K562 (cell line): ENCODE measurements at places on chromosomes 6 and 20. TPM values are rescaled to one million over a fixed set of nuclear protein-coding genes. Genes with fewer than 3 reads are reported as not detected.

GRCh38 chr6:138689849-138690248 is 83.7 kb upstream of the CCDC28A start:
- no peak overlapping the region for H3K4me3 ChIP-seq
- no peak overlapping the region for H3K27ac ChIP-seq
- peaks cover 46% of the 10 kb centered on the region for H3K27me3 ChIP-seq
- H3K4me1 ChIP-seq: no peaks in the 10 kb centered on the region
- DNase-seq: no peak

- no peaks in the 10 kb centered on the region for H3K27me3 ChIP-seq
- H3K36me3 ChIP-seq: no peaks in the 10 kb centered on the region
- DNase-seq: no peak
- H3K4me1 ChIP-seq: no peaks in the 10 kb centered on the region
Measured at GRCh38 chr6:50591135-50591534, 122.2 kb upstream of the TFAP2D start.

The CITED2 gene
- 80.9 and 86.1 TPM in 2 replicates for total RNA-seq

The TNF gene
- 0.36 and 0.40 TPM in 2 replicates for total RNA-seq

DNA sequence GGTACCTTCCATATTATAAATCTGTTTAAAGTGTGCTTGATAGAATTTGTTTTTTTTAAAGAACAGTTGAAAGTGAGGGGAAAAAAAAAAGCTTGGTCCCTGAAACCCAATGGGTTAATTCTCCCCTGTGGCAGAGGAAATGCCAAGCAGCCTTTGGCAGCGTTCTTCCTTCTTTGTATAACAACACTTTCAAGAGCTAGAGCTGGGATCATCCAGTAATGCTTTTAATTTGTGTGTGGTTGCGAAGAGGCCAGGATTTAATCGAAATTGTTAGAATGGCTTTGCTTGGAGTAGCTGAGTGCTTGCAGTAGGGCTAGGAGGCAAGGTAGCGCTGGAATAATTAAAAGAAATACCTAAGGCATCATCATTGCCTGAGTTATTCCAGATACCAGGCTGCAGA is 692.0 kb downstream of the DHX35 start:
- no peaks in the 10 kb centered on the region for H3K27me3 ChIP-seq
- DNase-seq: no peak
- H3K4me3 ChIP-seq: no peak overlapping the region
- H3K4me1 ChIP-seq: no peaks in the 10 kb centered on the region
- no peaks in the 10 kb centered on the region for H3K36me3 ChIP-seq
- no peak overlapping the region for H3K27ac ChIP-seq

- H3K27me3 ChIP-seq: peaks cover 18% of the 10 kb centered on the region; the same call in 1 of the 2 replicates
- no peak overlapping the region for H3K27ac ChIP-seq
- H3K36me3 ChIP-seq: no peaks in the 10 kb centered on the region
- no peak overlapping the region for H3K4me3 ChIP-seq
Measured at GRCh38 chr6:149242883-149243282, 74.6 kb upstream of the TAB2 start.

The CCR6 gene
- not detected in 2 replicates for total RNA-seq

The PRDM1 gene
- 0.67 and 0.86 TPM in 2 replicates for total RNA-seq

DNA sequence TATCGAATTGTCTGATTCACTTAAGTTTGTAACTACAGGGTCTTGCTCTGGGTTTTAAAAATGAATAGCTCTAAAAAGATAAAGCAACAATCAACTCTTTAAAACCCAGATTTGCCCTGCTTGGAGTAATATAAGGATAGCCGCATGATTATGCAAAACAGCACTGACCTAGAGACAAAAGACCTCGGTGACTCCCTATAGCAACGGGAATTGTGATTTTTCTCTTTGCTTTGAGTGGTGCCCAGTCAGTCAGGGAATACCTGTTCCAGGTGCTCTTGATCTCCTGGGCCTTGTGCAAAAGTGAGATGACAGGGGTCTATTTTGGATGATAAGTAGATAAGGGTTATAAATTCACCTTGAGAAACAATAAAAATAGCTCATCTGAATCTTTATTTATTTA is 336.3 kb upstream of the NOX3 start:
- no peak overlapping the region for H3K4me3 ChIP-seq
- H3K36me3 ChIP-seq: no peaks in the 10 kb centered on the region
- no peak overlapping the region for H3K27ac ChIP-seq
- DNase-seq: no peak

The TAAR2 gene
- total RNA-seq: not detected in 2 replicates

The DEFB116 gene
- not detected in 2 replicates for total RNA-seq

DNA sequence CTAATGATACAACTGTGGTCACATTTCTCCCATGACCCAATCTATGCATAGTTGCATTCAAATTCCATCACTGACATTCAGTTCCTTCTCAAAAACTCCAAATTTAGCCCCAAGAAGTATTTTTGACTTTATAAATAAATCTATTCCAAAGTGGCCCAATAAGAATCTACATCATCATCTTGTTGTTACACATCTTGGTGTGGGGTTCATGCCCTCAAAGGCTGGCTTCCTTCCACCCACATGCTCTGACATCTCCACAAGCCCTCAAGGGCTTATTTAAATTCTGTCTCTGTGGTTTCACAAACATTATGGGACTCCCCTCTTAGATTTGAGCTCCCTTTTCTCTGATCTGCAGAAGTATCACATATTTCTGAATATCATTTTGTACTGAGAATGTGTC is 585.3 kb upstream of the BTBD3 start:
- DNase-seq: no peak
- no peak overlapping the region for H3K27ac ChIP-seq

DNA sequence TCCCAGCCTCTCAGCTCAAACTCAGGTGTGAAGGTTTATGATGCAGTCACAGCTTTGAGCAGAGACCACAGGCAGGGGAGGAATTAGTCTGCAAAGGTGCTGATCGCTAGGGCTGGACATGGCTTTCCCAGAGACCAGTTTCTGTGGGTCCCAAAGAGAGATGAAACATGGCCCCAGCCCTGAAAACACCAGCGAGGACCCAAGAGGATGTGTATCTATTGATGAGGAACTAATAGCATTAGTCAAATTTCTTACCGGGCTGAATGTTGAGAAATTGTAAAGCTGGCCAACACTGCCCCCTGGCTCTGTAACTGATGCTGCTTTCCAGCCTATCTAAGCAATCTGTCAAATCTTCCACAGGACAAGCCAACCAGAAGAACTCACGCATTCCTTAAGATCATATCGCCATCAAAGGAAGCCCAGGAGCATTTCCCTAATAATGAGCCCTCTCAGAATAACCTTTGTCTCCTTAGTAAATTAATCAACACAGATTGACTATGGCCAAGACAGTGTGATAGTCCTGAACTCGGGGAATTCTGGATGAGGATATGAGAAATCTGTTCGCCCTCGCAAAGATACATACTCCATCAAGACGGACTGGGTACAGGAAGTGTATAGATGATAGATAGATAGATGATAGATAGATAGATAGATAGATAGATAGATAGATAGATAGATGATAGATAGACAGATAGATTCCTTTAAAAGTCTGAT is 7.8 kb upstream of the ACSS1 start:
- no peaks in the 10 kb centered on the region for H3K4me1 ChIP-seq
- no peak overlapping the region for H3K4me3 ChIP-seq
- H3K27me3 ChIP-seq: no peaks in the 10 kb centered on the region; the same call in 1 of the 3 replicates
- H3K27ac ChIP-seq: no peak overlapping the region
- H3K36me3 ChIP-seq: no peaks in the 10 kb centered on the region

The MAPK13 gene
- total RNA-seq: 0.69 and 0.84 TPM in 2 replicates

DNA sequence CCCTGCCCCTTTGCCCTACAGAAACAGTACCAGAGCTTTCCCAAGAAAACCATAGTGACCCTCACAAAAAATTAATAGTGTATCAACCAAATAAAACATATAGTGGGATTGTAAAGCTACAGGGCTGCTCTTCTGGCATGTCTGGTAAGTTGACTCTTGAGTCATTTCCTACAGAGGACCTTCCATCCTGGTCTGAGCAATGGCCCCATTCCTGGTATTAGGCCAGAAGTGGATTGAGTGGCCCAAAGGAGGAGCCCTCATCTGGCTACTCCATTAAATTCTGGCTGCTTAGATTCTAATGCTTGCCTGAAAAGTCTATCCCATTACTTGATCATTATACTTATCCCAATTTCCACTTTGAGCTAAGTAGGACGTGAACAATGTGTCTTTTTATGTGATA is 150.9 kb upstream of the HMGN3 start:
- H3K36me3 ChIP-seq: no peaks in the 10 kb centered on the region
- H3K4me3 ChIP-seq: no peak overlapping the region
- H3K4me1 ChIP-seq: no peaks in the 10 kb centered on the region
- H3K27ac ChIP-seq: no peak overlapping the region
- no peaks in the 10 kb centered on the region for H3K27me3 ChIP-seq
- DNase-seq: no peak

- no peak overlapping the region for H3K4me3 ChIP-seq
- no peak overlapping the region for H3K27ac ChIP-seq
- no peak for DNase-seq
- H3K27me3 ChIP-seq: no peaks in the 10 kb centered on the region
- no peaks in the 10 kb centered on the region for H3K36me3 ChIP-seq
Measured at GRCh38 chr6:141532211-141532610, 600.5 kb upstream of the GJE1 start.

DNA sequence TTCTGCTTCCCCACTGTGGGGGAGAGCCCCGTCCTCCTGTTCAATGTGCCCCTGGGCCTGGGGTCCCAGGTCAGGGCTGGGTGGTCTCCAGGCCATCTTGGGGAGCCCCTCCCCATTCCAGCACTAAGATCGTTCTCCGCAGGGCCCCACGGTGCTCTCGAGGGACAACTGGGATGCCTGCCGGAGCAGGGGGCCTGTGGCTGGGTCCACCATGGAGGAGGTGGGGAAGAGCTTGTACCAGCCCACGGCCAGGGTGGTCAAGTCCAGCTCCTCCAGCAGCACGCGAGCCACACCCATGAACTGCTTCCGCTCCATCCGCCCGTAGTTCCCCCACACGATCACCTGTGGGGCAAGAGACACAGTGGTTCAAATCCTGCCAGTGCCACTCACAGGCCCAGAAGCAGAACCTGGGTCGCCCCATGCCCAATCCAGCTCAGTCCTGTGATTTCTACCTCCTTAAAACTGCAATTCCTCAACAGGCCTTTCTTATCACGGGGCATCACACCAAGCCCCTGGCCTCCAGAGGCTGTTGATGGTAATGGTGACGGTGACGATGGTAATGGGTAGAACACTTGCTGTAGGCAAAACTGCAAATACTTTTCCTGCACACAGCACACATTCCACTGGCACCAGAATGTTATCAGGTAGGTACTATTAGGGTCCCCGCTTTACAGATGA is 10.5 kb downstream of the KCNK15 start:
- DNase-seq: no peak
- no peak overlapping the region for H3K27ac ChIP-seq
- no peaks in the 10 kb centered on the region for H3K36me3 ChIP-seq
- peaks cover 87% of the 10 kb centered on the region for H3K27me3 ChIP-seq
- no peak overlapping the region for H3K4me3 ChIP-seq
- no peaks in the 10 kb centered on the region; the same call in 2 of the 3 replicates for H3K4me1 ChIP-seq

The DYNLRB1 gene
- 85.4 and 90.1 TPM in 2 replicates for total RNA-seq

The RAET1L gene
- not detected in 2 replicates for total RNA-seq

GRCh38 chr6:40526036-40526435 is 61.1 kb downstream of the LRFN2 start:
- no peak for DNase-seq
- H3K4me3 ChIP-seq: no peak overlapping the region
- H3K36me3 ChIP-seq: no peaks in the 10 kb centered on the region
- no peak overlapping the region for H3K27ac ChIP-seq
- peaks cover 33% of the 10 kb centered on the region for H3K27me3 ChIP-seq

- H3K27me3 ChIP-seq: no peaks in the 10 kb centered on the region
- no peak for DNase-seq
- no peak overlapping the region for H3K4me3 ChIP-seq
Measured at GRCh38 chr20:11497545-11497944, 420.1 kb upstream of the BTBD3 start.

The RMND1 gene
- 25.2 and 26.9 TPM in 2 replicates for total RNA-seq

DNA sequence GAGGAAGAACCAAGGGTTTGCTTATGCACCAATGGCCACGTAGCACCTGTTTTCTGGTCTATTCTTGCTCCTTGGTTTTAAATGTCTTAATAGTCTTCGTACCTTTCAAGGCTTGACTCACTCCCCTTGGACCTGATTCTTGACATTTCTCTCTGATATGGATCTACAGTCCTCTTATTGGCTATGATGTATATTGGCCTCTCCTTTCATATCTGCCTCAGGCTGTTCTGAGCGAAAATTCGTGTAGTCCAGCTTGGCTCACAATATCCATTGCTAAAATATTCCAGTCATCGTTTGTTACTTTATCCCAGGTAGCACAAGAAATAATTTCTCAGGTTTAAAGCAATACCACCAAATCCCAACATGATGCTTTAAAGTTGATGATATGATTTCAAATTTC is 59.6 kb downstream of the MYB start:
- no peaks in the 10 kb centered on the region for H3K27me3 ChIP-seq
- H3K4me3 ChIP-seq: no peak overlapping the region
- no peak overlapping the region for H3K27ac ChIP-seq
- H3K36me3 ChIP-seq: no peaks in the 10 kb centered on the region
- H3K4me1 ChIP-seq: peaks cover 14% of the 10 kb centered on the region; the same call in 2 of the 3 replicates

The SYNDIG1 gene
- not detected in 2 replicates for total RNA-seq

The GSTA3 gene
- total RNA-seq: not detected in 2 replicates

The SLC17A9 gene
- total RNA-seq: 0.27 and 0.31 TPM in 2 replicates

DNA sequence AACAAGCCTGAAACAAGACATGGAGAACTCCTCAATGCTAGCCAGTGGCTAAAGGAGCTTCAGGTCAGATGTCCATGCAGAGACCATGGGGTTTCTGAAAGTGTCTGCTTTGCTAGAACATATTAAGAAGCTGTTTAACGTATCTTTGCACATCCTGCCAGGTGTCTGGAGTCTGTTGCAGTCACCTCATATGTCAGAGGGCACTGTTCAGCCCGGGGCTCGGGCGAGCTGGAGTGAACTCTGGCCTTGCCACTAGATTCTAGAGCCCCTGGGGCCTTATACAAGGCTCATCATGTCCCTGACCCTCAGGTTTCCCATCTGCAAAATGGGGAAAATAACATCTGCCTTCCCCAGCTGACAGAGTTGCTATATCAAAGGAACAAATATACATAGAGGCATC is 59.0 kb downstream of the PRDM1 start:
- peaks cover 27% of the 10 kb centered on the region for H3K4me1 ChIP-seq
- no peak overlapping the region for H3K4me3 ChIP-seq
- H3K27me3 ChIP-seq: no peaks in the 10 kb centered on the region
- DNase-seq: no peak
- H3K27ac ChIP-seq: no peak overlapping the region

GRCh38 chr6:150712505-150713252 is 113.0 kb downstream of the PLEKHG1 start:
- H3K27ac ChIP-seq: no peak overlapping the region
- H3K36me3 ChIP-seq: no peaks in the 10 kb centered on the region
- H3K27me3 ChIP-seq: peaks cover 43% of the 10 kb centered on the region
- H3K4me3 ChIP-seq: no peak overlapping the region
- no peak for DNase-seq
- no peaks in the 10 kb centered on the region for H3K4me1 ChIP-seq

GRCh38 chr6:113629975-113630737 is 227.0 kb upstream of the MARCKS start:
- no peak for DNase-seq
- no peaks in the 10 kb centered on the region for H3K4me1 ChIP-seq
- H3K4me3 ChIP-seq: no peak overlapping the region
- no peaks in the 10 kb centered on the region for H3K27me3 ChIP-seq

The SLC17A2 gene
- not detected in 2 replicates for total RNA-seq
